ENCODE measurements at places on chromosomes 7 and 10.

GRCh38 chr7:22354462-22354861 lies 2.5 kb downstream of the RAPGEF5 start:
- DNase-seq = no peak

GRCh38 chr7:150857276-150858055 lies 5.1 kb downstream of the AOC1 start:
- DNase-seq = no peak

DNA sequence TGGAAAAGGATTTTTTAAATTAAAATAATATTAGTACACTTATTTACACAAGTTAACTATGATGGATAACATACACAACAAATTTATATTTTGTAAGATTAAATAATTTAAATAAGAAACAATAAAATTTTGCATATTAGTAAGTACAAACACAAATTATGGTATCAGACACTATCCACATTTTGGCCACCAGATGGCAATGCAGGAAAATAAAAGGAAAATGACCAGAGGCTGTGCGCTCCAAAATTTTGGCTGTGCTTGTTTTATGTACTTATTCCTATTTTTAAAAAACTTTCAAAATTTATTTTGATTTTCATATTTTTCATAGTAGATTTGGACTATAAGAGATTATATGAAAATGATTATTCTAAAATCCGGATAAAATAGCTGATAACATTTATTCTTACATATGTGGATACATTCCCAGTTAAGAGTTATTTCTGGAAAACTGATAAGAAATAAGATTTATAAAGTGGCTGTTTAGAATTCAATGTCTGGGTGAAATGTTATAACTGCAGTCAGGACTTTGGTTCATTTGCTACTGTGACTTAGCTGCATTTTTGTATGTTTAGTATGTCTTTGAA lies 274.7 kb upstream of the HGF start:
- DNase-seq = no peak

DNA sequence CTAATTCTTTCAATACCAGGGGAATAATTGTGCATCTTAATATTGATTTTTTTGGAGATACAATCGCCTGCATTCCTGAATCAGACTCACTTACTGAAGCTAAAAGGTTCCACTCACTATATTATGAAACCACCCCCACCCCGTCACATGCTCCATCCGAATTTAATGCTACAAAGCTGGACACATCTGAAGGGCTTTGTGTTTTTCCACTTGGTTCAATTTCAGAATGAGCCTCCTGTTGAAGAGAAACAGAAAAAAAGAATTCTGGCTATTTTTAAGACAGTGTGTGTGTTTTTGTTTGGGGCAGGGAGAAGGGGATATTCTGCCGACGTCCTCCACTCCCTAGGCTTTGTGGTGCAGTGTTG lies 165.5 kb upstream of the TBX20 start:
- no peak for DNase-seq

GRCh38 chr7:154914996-154915380 lies 87.9 kb downstream of the PAXIP1 start:
- no peak for DNase-seq

- DNase-seq = no peak
Measured at GRCh38 chr7:128885370-128886187, 22.9 kb downstream of the ATP6V1F start.
